SW480 (cell line): ENCODE measurements at places on chromosomes 5 and 9.

GRCh38 chr9:24438876-24439275 lies 106.8 kb downstream of the IZUMO3 start:
- no peak for DNase-seq

DNA sequence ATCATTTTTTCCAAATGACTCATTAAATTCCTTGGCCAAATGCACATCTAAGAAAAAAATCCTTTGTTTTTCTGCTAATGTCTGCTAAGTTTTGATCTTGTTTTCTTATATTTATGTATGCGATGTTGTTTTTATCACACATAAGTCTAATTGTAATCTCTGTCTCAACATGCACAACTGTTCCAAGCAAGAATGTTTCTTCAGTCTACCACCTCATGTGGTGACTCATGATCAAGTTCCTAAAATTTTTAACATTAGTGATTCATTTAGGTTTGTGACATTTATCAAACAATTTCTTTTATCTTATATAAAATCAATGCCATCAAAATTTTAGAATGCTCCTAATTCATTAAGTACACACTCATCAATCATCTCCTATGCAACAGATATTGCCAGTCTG lies 763.9 kb upstream of the FAM174A start:
- DNase-seq = no peak

- no peak for DNase-seq
These were observed 156.9 kb upstream of the FST start for GRCh38 chr5:53323511-53323910.

DNA sequence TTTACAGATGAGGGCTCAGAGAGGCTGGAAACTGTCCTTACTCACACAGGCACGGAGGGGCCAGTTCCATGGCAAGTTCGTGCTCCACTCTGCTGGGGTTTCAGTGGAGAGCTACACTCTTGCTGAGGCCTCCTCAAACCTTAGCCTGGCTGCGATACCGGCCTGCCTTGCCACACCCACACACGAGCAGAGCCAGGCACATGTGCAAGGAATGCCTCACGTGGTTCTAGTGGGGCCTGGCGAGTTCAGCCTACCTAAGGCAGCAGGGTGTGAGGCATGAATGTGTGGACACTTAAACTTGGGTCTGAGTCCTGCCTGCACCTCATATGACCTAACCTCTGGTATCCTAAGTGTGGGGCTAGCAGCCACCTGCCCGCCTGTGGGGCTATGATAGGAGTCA lies 21.5 kb upstream of the PRDM12 start:
- no peak for DNase-seq

DNA sequence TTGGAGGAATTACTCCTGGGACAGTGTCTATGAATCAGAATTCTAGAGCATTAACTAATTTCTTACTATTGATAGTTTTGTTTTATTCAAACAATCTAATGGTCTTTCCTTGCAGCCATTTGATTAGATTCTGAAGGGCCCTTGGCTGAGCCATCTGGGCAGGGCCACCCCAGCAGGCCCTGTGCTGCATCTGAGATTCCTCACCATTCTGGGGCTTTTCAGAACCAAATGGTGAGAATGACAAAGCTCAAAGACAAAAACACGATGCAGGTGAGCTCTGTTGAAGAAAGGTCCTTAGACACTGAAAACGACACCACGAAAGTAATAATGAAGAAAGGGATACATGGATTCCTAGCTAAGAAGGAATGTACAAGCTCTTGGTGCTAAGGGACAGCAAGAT lies 321.0 kb upstream of the IRX4 start:
- DNase-seq = no peak

DNA sequence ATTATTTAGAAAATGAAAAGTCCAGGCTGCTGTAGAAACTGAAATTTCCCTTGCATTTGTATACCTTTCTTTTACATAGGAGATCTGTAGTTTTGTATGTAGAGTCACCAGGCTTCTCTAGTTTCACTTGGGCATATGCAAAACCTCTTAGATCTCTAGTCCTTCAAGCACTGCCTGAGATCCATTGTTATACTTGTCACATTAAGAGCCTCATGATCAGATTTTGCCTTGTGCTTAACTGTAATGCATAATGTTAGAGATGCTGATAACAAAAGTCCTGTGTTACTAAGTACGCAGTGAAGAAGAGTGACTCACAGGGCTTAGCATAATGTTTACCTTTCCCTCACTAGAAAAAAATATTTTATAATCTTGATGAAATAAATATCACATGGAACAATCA lies 250.2 kb downstream of the CYLC2 start:
- DNase-seq = peak; percentile 7

DNA sequence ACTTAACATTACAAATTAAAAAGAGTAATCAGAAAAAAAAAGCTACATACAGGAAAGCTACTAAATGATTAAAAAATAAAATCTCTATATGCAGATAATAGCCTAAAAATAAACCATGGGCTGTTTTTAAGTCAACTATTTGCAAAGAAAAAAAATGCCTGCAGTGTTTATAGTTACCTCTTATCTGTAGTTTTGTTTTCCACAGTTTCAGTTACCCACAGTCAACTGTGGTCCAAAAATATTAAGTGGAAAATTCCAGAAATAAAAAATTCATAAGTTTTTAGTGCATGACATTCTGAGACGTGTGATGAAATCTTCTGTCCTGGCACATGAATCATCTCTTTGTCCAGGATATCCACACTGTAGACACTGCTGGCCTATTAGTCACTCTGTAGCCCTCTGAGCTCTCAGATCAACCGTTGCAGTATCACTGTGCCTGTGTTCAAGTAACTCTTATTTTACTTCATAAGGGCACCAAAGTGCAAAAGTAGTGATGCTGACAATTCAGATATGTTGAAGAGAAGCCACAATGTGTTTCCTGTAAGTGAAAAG lies 59.2 kb downstream of the PRELID2 start:
- DNase-seq = peak; percentile 48

GRCh38 chr5:98106116-98107031 lies 667.1 kb upstream of the RGMB start:
- DNase-seq = no peak

GRCh38 chr5:158937381-158937952 lies 162.2 kb downstream of the EBF1 start:
- DNase-seq = no peak

- DNase-seq = peak; percentile 79
These were observed 493 bp downstream of the PRXL2C start for GRCh38 chr9:96654450-96655197.

DNA sequence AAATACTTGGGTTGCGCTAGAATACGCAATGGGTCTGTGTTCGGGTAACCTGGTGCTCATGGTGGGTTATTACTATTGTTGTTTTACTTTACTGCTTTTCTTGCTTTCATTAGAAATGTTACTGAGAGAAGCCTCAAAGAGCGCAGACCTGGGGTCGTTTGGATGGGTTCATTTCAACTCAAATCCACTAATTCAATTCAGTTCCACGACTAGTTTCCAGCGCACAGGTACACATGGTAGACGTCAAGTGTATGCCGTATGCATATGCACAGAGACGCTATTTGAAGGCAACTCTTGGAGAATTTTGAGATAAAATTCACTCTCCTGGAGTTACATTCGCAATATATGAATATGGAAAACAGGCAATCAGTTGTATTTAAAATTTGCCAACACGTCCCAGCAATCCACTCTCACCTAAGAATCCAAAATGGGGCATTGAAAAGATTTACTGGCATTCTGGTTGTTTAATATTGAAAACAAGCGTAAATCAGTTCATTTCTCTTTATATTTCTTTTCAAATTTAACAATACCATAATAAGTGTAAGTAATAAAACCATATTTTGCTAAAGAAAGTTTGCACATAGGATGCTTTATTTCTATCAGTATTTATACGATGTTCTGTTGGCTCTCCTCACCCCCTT lies 4.4 kb upstream of the PAX5 start:
- DNase-seq = no peak

DNA sequence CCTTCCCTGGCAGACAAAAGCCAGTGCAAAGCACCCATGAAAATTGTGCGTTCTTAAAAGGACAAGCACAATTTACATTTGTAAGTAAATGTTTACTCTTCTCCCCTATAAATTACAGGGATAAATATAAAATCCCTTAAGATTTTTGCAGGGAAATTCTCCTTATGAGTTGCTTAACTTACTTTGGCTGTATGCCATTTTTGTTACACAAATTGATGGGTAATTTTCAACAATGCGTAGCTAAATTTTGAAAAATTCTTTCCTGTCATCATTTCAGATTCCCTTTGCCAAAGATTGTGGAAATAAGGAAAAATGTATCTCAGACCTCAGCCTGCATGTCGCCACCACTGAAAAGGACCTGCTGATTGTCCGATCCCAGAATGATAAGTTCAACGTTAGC lies 64.2 kb upstream of the ITGA2 start:
- no peak for DNase-seq

- DNase-seq = no peak
These were observed 53.4 kb upstream of the TMC1 start for GRCh38 chr9:72467766-72468738.

GRCh38 chr5:132052520-132052919 lies 7.9 kb upstream of the IL3 start:
- DNase-seq = no peak

GRCh38 chr5:37207802-37208201 lies 41.4 kb downstream of the CPLANE1 start:
- no peak for DNase-seq

DNA sequence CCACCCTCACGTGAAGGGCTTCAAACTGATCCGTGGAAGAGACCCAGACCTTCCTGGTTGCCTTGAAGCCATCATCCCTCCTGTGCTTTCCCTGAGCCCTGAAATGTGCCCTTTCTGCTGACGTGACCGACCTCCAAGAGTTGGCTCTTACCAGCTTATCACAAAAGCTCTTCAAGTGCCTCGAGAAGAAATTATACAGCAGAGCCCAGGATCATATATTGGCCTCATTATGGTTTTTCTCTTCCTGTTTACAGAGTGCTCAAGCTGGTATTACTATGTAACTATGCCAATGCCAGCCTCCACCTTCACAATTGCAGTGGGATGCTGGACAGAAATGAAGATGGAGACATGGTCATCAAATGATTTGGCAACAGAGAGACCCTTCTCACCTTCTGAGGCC lies 66.0 kb downstream of the AOPEP start:
- DNase-seq = no peak

DNA sequence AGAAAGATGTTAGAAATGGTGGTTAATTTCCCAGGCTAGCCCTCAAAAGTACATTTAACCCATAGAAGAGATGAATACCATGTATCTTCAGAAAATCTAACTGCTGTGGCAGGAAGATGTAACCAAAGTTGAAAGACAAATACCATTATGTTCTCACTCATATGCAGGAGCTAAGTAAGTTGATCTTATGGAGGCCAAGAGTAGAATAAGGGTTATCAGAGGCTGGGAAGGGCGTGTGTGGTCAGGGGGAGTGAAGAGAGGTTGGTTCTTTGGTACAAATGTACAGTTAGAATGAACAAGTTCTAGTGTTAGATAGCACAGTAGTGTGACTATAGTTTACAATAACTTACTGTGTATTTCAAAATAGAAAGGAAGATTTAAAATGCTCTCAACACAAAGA lies 61.7 kb downstream of the CDC14B start:
- DNase-seq = no peak

GRCh38 chr9:137967280-137967953 lies 89.8 kb downstream of the CACNA1B start:
- DNase-seq = no peak

DNA sequence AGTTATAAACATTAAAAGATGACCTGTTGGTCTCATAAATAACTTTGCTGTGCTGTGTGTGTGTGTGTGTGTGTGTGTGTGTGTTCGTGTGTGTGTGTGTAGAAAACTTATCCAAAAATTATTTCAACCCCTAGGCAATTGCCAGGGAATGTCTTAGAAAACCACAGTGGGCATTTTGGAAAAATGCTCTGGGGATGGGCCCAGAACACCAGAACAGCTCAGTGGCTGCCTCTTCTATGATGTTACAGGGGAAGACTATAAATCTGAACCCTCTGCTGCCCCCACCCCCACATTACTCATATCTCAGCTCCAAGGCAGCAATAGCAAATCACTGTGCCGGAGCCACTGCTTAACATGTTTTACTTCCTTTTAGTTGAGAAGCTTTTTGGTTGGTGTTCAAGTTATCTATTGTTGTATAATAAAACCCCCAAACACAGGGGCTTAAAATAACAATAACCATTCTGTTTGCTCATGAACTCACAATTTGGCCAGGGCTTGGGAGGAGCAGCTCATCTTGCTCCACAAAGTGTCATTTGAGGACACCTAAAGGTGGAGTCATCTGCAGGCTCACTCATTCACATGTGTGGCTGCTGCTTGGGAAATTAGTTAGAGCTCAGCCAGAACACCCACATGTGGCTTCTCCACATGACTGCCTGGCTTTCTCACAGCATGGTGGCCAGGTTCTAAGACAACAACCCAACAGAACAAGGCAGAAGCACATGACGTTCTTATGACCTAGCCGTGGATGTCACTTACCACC lies 40.4 kb downstream of the ACTBL2 start:
- DNase-seq = peak; percentile 59

DNA sequence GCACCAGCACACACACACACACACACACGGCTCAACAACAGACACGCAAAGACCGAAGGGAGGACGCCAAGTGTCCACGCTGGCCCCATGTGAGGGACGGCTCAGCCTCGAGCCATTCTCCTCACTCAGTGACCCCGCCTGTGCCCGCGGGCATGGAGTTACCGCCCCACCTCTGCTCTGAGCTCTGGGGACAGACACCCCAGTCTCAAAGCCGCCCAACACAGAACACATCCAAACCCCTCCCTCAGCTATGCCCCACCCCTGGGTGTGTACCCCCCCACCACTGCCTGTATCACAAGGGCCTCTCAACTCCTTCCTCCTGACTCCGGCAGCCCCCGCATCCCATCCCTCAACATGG lies 81.2 kb downstream of the CAMSAP1 start:
- DNase-seq = no peak

DNA sequence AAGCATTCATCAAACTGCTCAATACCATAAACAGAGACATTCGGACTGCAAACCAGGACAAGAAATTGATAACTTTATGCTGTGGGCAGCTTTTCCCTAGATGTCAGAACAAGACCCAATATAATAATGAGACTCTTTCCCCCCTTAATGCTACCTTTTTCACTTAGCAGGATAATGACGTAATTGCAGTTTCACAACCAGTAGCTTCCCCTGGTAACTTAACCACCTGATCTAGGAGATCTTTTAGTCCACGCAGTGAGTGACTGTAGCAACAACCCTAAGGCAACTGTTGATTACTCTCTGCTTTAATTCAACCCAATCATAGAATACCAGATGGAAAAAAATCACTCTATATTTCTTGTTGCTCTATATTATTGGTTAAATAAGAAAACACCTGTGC lies 56.3 kb downstream of the APBA1 start:
- no peak for DNase-seq

- no peak for DNase-seq
These were observed 176.9 kb downstream of the ROR2 start for GRCh38 chr9:91773156-91773555.

DNA sequence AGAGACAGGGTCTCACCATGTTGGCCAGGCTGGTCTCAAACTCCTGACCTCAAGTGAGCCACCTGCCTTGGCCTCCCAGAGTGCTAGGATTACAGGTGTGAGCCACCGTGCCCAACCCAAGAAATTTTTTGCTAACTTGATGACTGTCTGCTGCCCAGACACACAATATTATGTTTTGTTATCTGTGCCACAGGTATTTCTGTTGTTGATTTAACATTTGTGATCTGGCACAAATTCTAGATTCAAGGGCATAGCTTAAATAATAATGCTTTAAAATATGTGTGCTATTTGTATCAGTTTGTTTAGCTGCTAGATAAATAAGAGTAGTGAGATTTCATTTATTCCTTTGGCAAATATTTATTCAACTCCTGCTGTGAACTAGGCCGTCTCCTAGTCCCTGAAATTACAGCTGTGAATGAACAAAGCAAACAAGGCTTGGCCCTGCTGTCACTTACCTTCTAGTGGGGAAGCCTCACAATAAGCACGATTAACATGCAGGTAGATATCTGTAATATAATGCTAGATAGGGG lies 35.3 kb downstream of the GAPVD1 start:
- DNase-seq = no peak

- DNase-seq = no peak
These were observed 6.0 kb downstream of the CEL start for GRCh38 chr9:133067813-133068212.
